ENCODE measurements at places on chromosomes 4 and X. TPM values are rescaled to one million over a fixed set of nuclear protein-coding genes. Genes with fewer than 3 reads are reported as not detected.

The PPEF1 gene
- 0.36 TPM for polyA plus RNA-seq

The CCKAR gene
- polyA plus RNA-seq, result 0.09 TPM

The CNKSR2 gene
- 1.1 TPM for polyA plus RNA-seq

The HS6ST2 gene
- polyA plus RNA-seq, result 21.4 TPM

The RPL34 gene
- polyA plus RNA-seq, result 1,845 TPM

The PNMA3 gene
- 32.4 TPM for polyA plus RNA-seq

The SMIM31 gene
- polyA plus RNA-seq, result 0.70 TPM

DNA sequence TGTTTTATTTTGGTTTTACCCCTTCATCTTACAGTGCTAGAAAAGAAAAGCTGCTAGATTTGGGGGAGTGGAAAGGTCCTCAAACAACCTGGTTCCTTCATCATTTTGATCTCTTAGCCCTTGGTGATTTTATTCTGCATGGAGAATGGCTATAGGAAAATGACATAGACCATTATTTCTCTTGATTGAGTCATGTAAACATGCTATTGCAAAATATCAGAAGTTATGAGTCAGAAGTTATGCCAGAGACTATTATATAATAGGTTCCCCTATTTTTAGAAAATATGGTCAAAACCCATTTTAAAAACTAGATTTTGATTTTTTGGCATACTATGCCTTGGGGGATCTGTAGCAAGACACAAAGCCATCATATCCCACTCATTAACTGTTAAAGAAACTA lies 83.7 kb upstream of the FAM9C start:
- DNase-seq, result no peak

DNA sequence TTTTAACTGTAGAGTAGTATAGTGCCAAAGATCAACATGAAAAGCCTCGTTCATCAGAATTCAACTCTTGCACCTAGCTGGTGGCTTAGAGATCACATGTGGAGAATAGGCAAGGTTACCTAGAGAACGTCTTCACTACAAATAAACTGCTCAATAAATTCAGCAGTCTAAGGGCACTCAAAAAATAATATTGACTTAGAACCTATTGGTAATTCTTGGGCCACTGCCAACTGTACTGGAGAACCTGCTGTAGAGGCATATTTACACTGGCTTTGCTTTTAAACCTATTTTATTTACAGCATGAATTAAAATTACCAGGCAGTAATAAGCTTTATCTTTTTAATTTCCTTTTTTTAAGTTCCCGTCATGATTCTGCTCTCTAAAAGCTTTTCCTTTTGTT lies 343.7 kb downstream of the PDHA2 start:
- DNase-seq, result no peak

DNA sequence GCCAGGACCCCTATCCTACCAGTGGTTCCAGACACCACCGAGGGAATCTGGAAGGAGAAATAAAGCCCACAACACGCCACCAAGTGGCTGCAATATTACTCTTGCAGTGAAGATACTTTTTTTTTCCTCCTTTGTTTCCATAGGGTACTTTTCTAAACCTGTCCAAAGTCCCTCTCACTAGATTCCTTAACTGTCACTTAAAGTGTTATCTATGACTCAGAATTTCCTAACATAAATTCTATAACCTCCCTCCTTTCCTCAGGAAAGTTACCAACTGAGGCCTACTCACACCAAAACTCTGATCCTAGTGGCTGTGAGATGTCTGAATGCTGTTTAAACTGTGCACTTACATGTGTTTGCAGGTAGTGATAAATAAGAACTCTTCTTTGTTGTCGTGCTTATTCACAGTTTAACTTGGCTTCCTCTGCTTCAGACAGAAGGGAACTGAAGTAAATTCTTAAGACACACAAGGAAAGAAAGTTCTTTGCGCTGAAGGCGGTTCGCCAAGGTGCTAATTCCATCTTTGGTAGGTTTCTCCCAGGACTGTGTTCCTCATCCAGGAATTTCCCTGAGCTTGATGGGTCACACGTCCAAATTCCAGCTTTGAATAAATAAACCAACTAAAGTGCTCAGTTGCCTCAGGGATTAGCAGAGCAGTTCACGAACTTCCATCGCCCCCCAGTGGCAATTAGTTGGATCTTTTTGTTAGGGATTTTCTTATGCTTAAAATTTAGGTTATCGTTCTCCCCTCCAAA lies 10.7 kb upstream of the HCCS start:
- DNase-seq, result no peak

GRCh38 chr4:172998527-172999469 lies 169.8 kb upstream of the GALNT7 start:
- no peak for DNase-seq

DNA sequence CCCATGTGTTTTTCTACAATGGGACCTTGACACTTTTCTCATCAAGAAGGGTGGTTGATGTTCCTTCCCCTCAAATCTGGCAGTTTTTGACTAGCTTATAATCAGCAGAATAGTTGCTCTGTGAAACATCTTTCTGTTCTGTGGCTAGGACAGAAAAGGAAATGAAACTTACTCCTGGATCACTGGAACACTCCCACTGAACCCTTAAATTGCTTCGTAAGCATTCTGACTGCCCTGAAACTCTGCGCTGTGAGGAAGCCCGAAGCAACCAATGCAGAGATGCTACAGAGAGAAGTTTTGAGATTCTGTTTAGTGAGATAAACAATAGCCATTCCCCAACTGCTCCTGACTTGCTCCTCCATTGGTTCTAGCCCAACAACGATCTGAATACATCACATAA lies 602.2 kb downstream of the CENPC start:
- DNase-seq, result no peak

- DNase-seq, result no peak
Observed at GRCh38 chr4:40132816-40133215, 64.0 kb upstream of the RHOH start.

DNA sequence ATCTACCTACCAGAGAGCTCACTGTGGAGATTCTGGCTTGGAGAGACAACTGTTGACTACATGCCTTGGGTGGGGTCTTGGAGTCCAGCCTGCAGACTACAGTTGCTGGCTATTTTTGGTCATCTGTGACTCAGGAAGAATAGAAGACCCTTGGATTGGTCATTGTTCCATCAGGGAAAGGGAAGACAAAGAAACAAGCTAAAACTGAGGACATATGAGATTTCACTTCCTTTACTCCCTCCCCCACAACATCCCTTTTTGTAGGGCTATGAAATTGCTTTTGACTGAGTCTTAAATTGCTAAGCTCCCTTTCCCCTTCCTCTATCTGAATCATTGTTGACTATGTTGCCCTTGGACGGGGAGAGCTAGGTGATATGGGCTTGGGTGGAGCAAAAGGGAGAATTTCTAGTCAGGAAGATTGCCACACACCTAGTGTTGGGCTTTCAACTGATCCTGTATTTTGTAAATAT lies 11.7 kb downstream of the MSN start:
- no peak for DNase-seq

Data from renal cortex interstitium (tissue), 15 donors.